Glutamatergic neuron (in vitro differentiated cells): ENCODE measurements at places on chromosomes 11 and 22. TPM values are rescaled to one million over a fixed set of nuclear protein-coding genes. Genes with fewer than 3 reads are reported as not detected.
A peak's percentile ranks its signal among the peaks of the same experiment; 100 is the strongest.

CHRM4 gene
- total RNA-seq: 8.5 TPM

DNA sequence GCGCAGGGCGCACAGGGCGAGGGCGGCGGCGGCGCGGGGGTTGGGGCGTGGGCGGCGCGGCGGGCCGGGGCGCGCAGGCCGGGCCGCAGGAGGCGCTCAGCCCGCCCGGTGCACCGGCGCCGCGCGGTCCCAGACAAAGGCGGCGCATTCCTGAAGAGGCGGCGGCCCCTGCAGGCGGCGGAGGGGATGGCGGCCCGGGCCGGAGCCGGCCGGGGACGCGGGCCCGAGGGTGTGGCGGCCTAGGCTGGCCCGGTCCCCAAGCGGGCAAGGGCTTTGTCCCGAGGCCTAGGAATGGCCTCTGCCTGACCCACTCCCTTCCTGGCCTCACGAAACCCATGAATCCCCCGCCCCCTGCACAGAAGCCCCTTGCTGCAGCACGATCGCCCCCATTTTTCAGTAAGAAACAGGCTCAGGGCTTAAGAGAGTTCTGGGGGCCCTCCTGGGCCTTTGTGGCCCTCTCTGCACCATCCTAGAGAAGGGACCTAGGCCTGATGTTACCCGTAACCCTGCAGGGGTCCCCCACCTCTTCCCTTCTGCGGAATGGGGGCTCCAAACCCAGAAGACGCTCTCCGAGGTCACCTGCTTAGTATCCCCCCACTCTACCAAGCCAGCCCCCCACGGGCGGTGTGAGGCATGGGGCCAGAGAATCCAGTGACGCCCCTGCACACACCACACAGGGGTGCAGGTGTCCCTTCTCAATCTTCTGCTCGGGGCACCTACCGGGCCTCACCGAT lies at the start of gene RTN4R:
RTN4R (minus strand) TSS at position 40 of the 734 bp plus-strand sequence. CDS start 226 bp downstream, outside the sequence.
- peak; percentile 84 for DNase-seq

DNA sequence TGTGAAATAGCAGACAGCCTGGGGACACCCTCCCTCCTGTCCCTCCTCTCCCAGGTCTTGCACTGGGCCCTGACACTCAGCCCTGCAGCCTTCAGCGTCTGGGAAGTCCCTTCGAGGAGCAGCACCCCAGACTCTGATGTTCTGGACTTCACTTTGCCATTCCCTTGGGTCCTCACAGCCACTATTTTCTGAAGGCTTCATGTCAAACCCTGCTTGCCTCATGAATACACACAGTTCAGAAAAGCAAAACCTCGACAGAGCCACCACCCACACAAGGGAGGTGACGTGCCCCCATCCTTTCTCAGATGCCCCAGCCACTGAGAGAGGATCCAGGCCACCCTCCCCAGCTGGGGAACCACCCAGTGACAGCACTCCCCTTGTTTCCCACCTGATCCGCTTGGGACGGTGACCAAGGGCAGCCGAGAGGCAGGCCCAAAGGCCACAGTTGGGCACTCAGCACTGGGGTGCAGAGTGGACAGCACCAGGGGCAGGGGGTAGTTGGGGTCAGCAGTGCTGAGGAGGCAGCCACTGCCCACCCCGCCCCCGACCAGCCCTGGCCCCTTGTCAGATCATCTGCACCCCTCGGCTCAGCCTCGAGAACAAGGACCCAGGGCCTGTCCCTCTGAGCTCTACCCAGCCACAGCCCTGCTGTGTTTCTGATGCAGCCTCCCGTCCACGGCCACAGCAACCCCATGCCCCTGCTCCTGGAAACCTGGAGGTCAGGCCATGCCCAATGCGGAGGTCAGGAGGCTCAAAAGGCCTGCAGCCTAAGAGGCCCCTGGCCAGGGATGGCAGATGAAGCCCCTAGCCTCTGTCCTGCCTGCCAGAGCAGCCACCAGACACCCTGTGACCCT lies 3.1 kb upstream of the TNNT3 start:
- no peak for DNase-seq

DNA sequence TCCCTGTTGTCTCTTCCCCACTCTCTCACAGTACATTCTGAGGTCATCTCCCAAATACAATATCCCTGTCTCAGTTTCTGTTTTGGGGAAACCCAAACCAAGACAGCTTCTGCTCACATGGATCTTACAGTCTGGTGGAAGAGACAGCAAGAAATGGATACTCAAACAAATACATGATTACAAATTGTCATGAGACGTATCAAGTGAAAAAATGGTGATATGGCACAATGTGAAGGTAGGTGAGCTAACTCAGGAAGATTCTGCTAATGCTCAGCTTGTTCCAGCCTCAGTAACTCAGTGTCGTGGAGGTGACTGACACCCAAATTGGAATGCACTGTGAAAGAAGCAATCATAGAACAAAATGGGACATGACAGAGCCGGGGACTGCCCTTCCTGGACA lies 68.3 kb downstream of the CHST1 start:
- DNase-seq: no peak

DNA sequence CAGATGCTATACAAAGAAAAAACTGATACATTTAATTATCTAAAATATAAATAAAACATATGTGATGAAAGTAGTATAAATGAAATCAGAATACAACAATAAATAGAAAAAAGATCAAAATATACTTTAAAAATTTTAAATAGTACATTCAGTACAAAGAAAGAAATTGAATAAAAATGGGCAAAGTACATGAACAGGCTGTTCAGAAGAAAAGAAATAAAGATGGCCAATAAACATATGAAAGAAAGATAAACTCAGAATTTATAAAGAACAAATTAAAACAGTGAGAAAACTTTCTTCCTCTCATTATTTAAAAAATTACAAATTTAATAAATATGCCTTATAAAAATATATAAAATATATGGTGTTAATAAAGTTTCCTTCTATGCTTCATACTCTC lies 50.5 kb upstream of the AMOTL1 start:
- DNase-seq: no peak

GRCh38 chr11:64994318-64994717 lies 2.5 kb downstream of the BATF2 start:
- no peak for DNase-seq

GRCh38 chr11:75816561-75817239 lies 1.7 kb downstream of the UVRAG start:
- no peak for DNase-seq

DNA sequence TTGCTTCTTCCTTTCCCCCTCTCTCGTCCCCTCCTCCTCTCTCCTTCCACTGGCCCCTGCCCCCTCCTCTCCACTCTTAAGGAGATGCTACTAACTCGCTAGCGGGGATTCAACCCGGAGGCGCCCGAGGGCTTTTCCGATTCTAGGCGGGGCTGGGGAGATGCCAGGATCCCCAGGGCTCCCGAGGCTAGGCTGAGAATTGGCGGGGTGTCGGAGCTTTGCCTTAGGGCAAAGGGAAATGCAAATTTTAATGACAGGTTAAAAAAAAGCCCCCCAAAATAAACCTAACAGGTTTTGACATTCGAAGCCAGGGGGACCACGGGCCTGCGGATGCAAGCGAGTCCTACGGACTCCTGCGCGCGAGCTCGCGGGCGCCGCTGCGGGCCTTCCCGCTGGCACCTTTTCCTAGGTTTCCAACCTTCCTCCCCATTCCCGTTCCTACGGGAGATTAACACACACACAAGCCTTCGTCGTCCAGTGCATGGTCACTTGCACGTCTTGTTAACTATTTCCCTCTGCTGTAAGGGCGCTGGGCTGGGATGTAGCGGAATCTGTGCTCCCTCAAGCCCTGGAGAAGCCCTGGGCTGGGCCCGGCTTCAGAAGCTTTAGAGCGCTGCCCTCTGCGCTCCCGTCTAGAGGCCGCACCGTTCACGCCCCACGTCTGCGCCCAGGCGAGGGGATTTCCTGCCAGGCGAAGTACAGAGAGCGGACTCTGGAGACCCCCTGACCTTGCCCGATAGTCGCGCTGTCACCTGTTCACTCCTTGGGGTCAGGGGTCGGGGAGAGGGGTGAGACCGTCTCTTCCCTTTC lies 729 bp upstream of the ALX4 start:
- DNase-seq: no peak

GRCh38 chr11:78065203-78065602 lies 1.5 kb downstream of the THRSP start:
- no peak for DNase-seq

GRIA4 gene
- total RNA-seq: 13.6 TPM

DNA sequence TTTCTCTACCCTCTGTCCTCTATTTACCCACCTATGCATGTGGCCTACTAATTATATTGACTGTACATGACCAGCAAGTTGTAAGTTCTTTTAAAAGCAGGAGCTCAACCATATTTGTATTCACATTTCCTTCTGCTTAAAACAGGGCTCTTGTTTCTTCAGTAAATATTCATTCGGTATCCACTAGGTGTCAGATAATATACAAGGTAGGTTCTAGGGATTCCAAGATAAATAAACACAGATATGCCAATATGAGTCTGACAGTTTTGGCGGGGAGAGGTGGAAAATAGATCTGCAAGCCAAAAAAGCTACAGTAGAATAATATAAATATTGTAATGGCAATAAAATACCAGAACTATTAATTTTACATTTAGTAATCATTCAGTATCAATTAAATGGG lies 15.3 kb upstream of the RAB30 start:
- DNase-seq: no peak

DNA sequence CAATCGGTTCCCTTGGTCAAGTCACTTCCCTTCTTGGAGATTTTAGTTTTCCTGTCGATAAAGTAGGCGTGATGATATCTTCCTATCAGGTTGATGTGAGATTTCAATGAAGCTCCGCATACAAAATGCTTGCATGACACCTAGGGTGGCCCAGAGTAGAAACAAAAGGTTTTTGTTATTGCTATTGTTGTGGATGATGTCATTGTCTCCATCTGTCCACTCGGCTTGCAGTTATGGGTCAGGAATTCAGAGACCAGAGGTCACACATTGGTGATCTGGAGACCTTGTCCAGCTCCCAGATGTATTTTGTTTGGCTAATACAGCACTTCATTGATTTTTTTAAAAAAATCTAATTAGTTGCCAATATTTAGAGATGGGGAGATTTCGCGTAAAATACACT lies 382.1 kb downstream of the MN1 start:
- DNase-seq: no peak

GRCh38 chr11:15801616-15802015 lies 554.7 kb downstream of the SOX6 start:
- DNase-seq: no peak

DNA sequence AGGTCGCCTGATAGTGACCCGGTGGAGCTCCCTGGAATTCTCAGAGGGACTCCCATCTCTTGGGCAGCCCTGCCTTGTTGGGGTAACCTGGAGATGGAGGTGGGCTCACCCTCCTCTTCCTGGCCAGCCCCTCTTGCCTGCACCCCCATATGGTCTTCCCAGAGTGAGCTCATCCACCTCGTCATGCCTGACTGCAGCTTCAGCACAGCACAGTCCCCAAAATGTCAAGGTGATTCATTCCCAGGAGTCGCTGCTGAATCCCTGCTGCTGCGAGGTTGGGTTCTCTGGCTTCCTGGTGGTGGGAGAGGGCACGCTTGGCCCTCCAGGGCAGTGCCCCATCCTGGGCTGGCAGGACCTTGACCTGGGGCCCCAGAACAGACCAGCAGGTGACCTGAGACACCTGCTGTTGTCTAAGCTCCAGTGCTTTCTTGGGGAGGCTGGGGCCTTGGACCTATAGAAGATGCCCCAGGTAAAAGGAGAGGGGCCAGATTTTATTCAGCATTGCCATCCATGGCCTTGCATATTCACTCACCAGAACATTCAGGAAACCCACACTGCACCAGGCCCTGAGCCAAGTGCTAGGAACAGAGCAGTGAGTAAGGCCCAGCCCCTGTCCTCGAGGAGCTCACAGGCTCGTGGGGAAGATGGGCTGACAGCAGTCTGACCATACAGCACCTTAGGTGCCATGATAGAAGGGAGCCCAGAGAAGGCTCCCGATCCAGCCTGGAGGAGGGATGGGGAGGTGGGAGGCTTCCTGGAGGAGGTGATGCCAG lies 72.9 kb downstream of the CACNA1I start:
- no peak for DNase-seq

- no peak for DNase-seq
These were observed 38.5 kb downstream of the NELL1 start for GRCh38 chr11:20707876-20708275.

DNA sequence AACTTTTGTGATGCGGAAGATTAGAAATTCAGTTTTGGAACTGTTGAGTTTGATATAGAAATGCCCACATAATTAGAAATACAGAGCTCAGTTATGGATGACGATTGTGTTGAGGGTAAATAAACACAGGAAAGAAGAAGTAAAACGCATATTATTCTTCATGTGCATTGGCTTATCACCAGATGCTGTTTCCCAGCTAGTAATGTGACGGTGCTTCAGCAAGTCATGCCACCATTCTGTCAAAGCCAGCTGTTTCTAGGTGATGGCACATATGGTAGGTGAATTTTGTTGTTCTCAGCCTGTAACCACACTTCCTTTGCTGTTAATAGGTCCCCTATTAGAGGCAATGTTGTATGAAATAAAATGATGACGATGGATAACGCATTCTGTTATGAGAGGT lies 68.9 kb downstream of the C11orf65 start:
- no peak for DNase-seq

- DNase-seq: no peak
These were observed 4.1 kb downstream of the MIOX start for GRCh38 chr22:50490531-50491308.

- no peak for DNase-seq
These were observed 347.2 kb downstream of the TTC28 start for GRCh38 chr22:28332410-28332809.

DNA sequence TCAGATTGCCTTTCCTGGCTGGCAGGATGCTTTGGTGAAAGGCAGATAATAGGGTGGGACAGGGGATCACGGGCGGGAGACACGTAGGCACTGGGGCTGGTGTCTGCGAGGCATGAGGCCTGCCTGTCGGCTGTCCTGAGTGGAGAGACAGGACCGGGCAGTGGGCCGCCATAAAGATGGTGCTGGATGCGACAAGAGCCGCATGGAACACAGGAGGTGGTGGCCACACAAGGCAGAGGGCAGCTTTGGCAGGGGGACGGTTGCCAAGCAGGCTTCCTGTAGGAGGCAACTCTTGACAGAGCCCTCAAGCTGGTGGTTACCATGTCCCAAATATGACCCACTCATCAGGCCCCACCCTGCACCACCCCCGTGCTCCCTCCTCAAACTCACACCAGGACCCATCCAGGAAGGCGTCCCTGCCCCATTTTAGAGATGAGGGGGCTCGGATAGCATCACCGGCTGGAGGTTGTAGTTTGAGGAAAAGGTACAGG lies 4.9 kb upstream of the PPARA start:
- no peak for DNase-seq

- DNase-seq: no peak
These were observed 13.8 kb upstream of the DGKZ start for GRCh38 chr11:46333394-46333947.

- no peak for DNase-seq
These were observed 14.1 kb upstream of the KCNQ1OT1 start for GRCh38 chr11:2713661-2714462.

- DNase-seq: no peak
These were observed 15.5 kb upstream of the CTSD start for GRCh38 chr11:1779034-1779805.

SLC35F2 gene
- total RNA-seq: 3.5 TPM

DNA sequence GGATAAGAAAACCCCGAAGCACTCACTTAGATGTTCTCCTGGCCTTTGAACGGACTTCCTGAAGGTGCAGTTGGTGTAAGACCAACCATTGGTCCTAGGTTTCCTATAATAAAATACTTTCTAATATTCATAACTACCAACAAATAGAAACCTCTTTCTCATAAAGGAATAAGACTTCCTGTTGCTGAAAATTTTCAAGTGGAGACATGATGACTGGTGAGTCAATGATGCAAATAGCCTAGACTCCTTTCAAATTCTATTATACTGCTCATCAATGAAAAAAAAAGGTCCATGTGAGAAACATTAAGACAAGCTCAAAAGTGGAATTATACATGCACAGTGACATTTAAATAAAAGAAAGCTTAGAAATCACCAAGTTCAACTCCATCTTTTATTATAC lies 862.8 kb downstream of the FAM181B start:
- no peak for DNase-seq
